ENCODE measurements at places on chromosomes 13 and 19.

DNA sequence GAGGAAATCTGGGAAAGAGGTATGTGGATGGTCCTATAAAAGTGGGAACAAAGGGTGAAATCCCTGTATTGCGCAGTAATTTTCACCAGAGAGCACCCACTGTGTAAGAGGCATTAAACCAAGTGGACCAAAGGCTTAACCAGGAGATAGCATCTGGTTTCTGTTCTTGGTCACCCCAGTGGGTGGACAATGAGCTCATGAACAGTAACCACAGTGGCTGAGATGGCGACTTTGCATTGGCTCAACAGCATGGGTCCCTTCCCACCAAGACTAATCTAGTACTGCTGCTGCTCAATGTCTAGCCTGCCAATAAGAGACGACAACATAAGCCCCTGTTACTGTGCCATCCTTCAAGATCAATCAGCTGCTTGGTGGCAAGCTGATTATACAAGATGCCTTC lies 36.6 kb downstream of the CCDC169 start:
- no peak for DNase-seq

DNA sequence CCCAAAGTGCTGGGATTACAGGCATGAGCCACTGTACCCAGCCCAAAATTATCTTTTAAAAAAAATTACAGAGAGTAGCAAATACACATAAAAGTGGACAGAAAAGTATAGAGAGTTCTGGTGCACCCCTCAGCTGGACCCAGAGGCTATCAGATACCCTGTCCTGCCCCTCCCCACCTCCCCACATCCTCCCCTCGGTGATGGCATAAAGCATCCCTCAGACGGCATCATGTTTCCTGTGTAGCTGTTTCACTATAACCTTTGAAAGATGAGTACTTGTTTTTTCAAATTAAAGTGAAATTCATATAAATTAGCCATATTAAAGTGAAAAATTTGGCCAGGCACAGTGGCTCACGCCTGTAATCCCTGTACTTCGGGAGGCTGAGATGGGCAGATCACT lies 20.1 kb downstream of the SLC27A1 start:
- no peak for DNase-seq

GRCh38 chr13:57865600-57866294 lies 234.2 kb downstream of the PCDH17 start:
- no peak for DNase-seq

- DNase-seq = no peak
These were observed 44.1 kb upstream of the RANBP3 start for GRCh38 chr19:6021878-6022569.

- peak; percentile 38 for DNase-seq
These were observed 7.8 kb downstream of the ANKLE1 start for GRCh38 chr19:17289489-17289888.

DNA sequence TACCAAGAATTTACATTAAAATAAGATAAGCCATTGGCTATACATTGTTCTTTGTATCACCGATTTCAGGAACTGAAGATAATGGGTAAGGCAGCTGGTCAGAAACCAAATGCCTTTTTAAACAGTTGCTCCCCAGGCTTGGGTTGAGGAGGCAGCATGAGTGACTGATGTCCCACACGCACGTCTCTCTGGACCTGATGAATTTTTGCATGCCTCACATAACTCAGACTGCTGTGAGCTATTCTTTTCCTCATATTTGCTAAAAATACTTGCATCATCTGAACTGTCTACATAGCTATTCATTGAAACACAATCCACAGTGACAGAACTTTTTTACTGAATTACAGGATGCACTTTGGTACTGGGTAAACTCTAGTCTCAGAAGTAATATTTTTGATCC lies 123.6 kb upstream of the MAB21L1 start:
- no peak for DNase-seq

DNA sequence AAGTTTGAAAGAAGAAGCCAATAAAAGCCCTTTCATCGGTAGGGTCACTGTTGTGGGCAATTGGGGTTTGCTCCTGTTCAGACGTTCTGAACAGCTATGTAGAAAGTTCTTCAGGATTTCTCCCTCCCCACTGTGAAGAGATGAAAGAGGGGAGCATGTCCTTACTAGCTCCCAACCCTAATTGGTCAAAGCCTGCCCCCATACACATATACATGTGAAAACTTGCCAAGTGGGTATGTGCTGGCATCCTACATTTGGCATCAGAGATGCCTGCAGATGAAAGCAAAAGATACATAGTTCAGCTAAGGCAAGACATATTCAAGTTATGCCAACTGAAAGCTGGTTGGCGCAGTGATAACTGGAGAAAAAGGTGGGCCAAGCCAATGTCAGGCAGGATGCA lies 363.1 kb upstream of the DACH1 start:
- DNase-seq = no peak

DNA sequence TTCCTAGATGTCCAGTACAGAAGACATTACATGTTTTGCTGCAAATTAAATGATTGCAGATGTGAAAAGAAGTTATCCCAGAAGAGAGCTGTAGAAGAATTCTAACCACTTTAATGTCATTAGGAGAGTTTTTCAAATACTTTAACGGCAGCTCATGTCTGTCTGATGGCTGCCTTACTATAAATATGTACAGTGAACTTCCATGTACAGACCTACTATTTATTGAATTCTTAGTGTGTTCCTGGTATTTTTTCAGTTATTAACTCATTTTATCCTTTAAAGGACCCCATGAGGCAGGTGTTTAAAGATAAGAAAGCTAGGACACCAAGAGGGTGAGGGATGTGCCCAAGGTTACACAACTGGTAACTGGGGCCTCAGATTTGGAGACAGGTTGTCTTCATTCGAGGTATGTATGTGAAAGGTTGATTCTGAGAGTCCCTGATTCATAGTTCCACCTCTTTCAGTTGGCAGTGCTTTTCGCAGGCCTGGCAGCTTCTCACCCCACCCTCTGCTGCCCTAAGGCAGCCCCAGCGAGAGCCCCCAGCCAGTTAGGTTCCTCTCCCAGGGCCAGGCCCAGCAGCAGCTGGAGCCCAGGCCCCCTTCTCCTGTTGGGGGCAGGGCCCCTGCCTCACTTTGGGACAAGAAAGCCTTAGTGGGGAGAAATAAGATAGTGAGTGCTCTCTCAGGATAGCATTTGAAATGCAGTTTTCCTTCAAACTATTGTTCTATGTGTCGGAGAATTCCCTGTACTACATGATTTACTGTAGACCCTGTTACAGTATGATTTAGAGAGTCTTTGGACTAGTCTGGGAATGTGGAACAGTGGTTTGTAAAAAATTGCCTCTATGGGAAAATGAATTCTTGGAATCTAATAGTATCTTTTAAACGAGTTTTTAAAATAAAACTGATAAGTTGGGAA lies 67.7 kb upstream of the TEX29 start:
- no peak for DNase-seq

- no peak for DNase-seq
These were observed 241.2 kb upstream of the STARD13 start for GRCh38 chr13:33526718-33527117.

DNA sequence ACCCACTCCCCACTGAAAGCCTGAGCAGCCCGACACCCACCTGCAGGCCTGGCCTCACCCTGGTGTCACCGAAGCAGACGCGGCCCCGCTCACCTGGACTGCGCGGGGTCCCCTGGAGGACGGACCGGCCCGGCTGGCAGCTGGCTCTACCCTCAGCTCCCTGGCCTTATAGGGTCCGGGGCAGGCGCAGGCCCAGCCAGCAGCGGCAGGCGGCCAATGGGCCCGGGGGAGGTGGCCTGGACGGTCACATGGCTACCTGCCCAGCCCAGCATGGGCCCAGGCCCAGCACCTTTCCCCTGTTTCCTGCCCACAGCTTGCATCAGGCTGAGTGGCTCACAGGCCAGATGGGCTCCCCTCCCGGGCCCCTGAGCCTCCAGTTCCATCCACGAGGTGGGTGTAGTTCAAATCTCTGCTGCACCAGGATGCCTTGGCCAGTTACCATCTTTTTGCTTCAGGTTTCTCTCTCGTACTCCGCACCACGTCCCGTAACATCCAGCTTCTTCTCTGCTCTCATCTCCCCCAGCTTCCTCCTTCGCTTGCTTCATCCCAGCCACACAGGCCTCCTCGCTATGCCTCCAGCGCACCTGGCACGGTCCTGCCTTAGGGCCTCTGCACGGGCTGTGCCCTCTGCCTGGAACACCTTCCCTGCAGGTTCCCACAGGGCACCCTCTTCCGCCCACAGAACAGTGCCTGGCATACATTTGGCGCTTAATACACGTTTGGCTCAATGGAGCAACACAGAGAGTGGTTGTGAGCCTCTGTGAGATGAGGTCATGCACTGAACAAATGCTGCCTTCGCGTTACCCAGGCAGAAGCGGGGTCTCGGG lies at the start of gene PLIN4:
Gene PLIN4, minus strand, starts transcription at position 142 of the 827 bp plus-strand sequence. CDS start 214 bp downstream, outside the sequence.
- DNase-seq = no peak

- DNase-seq = no peak
These were observed 473.7 kb downstream of the EFNB2 start for GRCh38 chr13:106061781-106062180.

DNA sequence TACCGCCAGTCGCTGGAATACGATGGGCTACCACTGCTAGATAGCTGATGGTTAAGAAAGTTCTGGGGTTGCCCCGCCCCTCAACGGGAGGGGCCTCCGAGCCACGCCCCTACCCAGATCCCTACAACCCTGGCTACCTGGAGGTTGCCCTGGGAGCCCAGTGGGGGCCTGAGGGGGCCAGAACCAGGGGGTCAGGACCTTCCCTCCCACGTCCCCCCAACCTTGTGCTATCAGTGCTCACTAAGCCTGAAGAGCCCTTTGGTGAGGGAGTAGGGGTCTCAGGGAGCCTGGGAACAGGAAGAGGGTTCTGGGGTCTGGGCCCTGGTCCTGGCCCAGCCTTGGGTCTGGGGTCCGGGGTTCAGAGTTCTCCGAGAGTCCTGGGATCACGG lies 8.9 kb downstream of the OCEL1 start:
- no peak for DNase-seq

- no peak for DNase-seq
These were observed 1.2 kb downstream of the KLF2 start for GRCh38 chr19:16325641-16326400.

DNA sequence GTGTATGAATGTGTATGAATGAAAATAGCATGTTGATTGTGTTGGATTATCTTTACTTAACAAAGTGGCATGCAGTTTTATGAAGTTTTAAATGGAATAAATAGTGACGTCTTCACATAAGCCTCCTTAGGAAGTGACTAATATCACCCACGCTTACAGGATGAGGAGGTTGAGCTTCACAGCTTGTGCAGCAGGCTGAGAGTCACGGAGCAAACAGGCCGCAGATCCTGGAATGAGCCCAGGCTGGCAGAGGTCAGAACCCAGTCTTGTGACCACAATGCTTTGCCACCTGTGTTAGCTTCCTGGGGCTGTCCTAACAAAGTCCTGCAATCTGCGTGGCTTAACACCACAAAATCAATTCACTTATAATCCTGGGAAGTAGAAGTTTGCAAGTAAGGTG lies 20.8 kb downstream of the LAIR2 start:
- no peak for DNase-seq

GRCh38 chr13:40231311-40231710 lies 435.1 kb downstream of the FOXO1 start:
- no peak for DNase-seq

All from GOT3 (cell line).